ENCODE measurements at places on chromosomes 12 and 14. TPM values are rescaled to one million over a fixed set of nuclear protein-coding genes. Genes with fewer than 3 reads are reported as not detected.

The KRT82 gene
- total RNA-seq = not detected

The FGF23 gene
- 0.24 TPM for total RNA-seq

DNA sequence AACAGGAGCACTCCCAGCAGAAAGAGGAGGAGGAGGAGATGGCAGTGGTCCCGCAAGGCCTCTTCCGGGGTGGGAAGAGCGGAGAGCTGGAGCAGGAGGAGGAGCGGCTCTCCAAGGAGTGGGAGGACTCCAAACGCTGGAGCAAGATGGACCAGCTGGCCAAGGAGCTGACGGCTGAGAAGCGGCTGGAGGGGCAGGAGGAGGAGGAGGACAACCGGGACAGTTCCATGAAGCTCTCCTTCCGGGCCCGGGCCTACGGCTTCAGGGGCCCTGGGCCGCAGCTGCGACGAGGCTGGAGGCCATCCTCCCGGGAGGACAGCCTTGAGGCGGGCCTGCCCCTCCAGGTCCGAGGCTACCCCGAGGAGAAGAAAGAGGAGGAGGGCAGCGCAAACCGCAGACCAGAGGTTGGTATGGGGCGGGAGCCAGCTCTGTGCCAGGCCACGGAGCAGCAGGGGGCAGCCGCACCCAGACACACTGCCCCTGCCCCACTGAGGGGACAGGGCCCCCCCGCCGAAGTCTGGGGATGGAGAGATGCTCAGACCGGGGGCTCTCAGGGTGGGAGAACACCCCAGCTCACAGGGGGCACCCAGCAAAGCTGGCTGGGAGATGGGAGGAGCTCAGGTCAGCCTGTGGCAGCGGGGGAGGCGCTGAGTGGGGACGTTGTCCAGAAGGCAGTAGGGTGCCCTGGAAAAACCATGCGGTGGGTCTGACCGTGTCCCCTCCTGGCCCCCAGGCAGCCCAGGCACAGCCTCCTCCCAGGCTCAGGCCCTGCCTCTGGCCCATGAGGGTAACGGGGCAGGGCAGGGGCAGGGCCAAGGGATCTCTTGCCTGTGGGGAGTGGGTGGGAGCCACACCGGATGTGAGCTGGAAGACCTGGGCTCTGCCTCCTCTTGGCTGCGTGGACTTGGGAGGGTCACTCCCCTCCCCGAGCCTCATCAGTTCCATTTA lies 9.8 kb downstream of the CHGA start:
- no peaks in the 10 kb centered on the region for H3K36me3 ChIP-seq
- no peaks in the 10 kb centered on the region for H3K4me1 ChIP-seq
- H3K27me3 ChIP-seq = no peaks in the 10 kb centered on the region
- H3K4me3 ChIP-seq = no peak overlapping the region

- no peak overlapping the region for H3K27ac ChIP-seq
- no peak overlapping the region for H3K4me3 ChIP-seq
- peaks cover 20% of the 10 kb centered on the region for H3K27me3 ChIP-seq
- no peaks in the 10 kb centered on the region for H3K36me3 ChIP-seq
- DNase-seq = peak; percentile 14
Measured at GRCh38 chr12:114131824-114132223, 165.7 kb upstream of the RBM19 start.

- H3K4me3 ChIP-seq = peak overlapping the region; percentile 67
- no peak overlapping the region for H3K27ac ChIP-seq
- H3K27me3 ChIP-seq = peaks cover 15% of the 10 kb centered on the region
Measured at GRCh38 chr12:132689227-132689626, 1.8 kb downstream of the PXMP2 start.

Data from WTC11 (cell line).